ENCODE measurements at places on chromosomes 12 and 14.

DNA sequence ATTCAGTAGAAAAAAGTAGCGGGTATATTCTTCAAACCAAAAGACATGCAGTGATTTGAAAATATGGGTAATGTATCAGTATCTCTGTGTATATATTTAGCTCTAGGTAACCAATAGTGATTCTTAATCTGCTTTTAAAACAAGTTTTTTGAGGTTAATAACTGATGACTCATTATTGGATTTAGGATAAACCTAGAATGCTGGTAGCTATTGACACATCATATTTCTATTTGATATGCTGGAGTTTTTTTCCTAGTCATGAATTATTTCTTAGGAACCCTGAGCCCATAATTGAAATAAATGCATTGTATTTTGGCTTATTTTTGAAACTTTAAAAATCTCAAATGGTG, 15.5 kb downstream of the ARF6 start:
- no peak for DNase-seq

DNA sequence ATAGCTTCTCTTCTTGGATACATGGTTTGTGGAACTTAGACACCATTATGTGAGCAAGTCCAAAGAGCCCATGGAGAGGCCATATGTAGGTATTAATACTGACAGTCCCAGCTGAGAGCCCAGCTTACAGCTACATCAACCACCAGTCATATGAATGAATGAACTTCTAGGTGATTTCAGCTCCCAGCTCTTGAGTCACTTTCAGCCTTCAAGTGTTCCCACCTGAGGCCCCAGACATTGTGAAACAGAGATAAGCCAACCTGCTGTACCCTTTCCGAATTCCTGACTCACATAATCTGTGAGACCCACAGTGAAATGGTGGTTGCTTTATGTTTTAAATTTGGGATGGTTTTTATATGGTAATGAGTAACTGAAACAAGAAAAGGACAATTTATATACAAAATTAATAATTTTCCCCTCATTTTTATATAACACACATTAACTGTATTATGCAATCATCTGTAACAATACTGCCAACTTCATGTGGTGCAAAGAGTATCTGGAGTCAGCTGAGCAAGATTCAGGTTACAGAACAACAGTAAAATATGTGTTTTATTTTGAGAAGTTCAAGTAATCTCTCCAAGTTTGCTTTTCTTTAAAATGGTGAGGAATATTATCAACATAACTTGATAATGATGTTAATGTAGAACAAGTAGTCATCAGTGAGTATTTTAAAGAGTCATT, 27.7 kb upstream of the FBXO33 start:
- no peak for DNase-seq

DNA sequence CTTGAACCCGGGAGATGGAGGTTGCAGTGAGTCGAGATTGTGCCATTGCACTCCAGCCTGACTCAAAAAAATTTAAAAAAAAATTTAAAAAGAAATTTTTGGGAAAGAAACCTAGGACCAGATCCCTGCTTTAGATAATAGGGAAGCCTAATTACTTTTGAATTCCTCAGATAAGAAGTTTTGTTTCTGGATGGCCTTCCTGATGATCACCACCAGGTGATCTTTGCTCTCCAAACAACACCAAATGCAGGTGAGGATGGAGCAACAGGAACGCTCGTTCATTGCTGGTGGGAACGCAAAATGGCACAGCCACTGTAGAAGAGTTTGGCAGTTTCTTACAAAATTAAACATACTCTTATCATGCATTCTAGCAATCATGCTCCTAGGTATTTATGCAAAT, 28.5 kb upstream of the KLC1 start:
- no peak for DNase-seq

DNA sequence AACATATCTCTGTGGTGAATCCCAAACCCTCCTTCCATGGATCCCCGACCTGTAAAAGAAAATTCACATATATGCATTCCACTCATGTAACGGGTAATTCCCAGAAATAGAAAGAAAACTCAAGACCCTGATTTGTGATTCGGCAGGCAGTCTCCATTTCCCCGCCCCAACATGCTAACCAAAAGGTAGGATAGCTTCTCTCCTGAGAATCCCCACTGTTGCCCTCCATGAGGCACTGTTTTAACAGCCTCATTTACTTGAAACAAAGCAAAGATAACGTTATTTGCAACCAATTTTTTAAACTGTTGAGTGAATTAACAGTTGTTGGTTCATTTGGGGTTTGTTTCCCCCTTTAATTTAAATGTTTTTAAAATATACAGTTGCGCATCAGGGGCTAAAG, 774 bp upstream of the SLC2A13 start:
- no peak for DNase-seq

DNA sequence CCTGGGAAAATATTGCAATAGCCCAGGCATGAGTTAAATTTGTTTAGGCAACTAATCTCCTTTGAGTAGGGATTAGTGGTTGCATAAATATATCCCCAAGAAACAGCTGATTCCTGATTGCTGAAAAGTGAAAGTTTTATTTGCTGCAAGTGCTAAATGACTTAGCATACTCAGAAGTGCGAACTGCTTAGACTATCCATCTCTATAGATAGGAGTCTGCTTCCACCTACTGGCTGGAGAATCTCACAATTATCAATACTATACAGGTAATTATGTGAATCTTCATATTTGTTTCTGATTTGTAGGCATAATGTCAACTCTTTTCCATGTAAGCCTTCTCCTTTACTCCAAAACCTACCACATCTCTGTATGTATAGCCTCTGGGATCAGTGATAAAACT, 12.0 kb upstream of the SLCO1B3 start:
- DNase-seq, result no peak

DNA sequence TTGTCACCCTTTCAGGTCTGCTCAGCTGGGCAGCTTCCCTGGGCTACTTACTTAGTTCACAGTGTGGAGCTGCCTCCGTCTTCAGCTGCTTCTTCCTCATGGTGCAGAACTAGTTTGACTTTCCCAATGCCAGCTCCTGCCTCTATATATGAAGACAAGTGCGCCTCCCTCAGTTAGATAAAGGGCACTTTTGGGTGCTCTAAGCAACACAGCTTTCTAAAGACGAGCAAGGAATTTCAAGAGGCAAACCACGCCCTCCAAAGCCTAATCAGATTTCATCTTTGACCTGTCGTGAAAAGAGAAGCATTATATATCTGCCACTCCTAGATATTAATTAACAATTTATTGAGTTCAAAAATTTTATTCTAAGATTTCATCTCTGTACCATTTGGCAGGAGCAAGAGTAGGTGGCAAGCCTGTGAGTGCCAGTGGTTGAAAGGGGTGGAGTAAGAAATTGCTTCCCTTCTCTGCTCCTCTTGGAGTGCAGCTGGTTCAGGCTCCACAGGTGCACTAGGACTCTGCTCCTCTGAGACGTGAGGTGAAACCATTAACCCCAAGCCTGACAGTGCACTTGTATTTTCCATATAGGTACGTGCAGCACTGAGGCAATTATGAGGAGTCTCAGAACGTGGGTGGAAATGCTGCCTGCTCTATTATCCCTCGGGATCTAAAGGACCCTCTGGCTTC, 2.1 kb upstream of the SLC11A2 start:
- no peak for DNase-seq

DNA sequence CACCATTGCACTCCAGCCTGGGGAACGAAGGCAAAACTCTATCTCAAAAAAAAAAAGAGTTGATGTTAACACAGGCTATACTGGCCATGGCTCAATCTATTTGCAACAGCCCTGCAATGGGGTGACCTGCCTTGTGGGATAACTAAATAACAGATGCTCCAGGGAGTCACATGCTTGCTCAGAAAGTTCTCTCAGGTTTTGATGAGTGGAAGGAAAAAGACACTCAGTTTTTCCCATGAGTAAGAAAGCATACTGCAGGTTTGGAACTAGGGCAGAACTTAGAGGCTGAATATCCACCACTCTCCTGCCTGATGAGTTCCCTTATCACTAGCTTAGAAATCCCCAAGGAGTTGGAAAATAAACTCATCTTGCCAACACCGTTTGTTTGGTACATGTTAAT, 16.9 kb downstream of the WSB2 start:
- DNase-seq, result no peak

- DNase-seq, result no peak
Observed at GRCh38 chr12:100453951-100454350, 19.7 kb upstream of the NR1H4 start.

GRCh38 chr14:33510063-33510481, 440.8 kb downstream of the EGLN3 start:
- no peak for DNase-seq

DNA sequence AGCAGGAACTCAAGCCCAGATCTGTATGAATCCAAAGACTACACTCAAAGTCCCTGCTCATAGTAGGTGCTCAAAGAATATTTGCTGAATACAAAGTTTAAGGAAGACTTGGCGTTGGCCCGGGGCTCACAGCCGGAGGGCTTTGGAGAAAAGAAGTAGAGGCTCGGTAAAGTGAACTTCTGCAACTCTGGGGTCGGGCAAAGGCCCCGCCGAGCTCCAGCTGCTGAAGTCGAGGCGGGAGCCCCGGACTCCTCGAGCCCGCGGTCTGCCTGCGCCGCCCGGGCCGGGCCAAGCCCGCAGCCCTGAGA, 335 bp downstream of the GCN1 start:
- no peak for DNase-seq

- no peak for DNase-seq
Observed at GRCh38 chr12:3131129-3131528, 54.0 kb downstream of the TSPAN9 start.

DNA sequence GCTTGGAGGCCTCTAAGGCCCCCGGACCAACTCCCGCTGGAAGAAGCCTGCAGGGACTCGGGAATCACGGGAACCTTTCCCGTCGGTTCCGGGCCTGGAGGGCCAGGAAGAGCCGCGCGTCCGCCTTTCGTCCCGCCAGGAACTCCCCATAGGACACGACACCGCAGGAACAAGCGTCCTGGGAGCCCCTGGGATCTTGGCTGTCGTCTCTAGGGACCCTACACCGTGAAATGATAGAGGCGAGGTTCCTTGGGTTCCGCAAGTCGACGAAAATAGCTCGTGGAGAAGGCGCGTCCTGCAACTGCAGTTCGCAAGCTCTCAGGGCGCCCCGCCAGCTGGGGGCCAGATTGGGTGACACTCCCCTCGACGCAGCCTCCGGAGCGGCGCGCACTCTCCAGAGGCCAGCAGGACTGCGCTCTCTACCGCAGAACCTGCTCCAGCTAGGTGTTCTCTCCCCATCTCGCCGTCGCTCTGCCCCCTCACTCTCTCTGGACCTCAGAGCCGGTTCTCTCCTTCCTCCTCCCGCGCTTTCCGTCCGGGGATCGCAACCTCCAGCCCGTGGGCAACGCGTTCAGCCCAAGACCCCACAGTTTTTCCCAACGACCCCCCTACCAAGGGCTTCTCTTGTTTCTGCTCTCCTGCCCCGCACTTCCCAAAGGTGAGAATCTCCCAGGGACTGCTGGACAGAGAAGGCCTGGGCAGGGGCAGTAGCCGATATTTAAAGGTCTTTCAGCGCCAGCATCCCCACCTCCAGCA, 776 bp downstream of the BMP4 start:
- no peak for DNase-seq

DNA sequence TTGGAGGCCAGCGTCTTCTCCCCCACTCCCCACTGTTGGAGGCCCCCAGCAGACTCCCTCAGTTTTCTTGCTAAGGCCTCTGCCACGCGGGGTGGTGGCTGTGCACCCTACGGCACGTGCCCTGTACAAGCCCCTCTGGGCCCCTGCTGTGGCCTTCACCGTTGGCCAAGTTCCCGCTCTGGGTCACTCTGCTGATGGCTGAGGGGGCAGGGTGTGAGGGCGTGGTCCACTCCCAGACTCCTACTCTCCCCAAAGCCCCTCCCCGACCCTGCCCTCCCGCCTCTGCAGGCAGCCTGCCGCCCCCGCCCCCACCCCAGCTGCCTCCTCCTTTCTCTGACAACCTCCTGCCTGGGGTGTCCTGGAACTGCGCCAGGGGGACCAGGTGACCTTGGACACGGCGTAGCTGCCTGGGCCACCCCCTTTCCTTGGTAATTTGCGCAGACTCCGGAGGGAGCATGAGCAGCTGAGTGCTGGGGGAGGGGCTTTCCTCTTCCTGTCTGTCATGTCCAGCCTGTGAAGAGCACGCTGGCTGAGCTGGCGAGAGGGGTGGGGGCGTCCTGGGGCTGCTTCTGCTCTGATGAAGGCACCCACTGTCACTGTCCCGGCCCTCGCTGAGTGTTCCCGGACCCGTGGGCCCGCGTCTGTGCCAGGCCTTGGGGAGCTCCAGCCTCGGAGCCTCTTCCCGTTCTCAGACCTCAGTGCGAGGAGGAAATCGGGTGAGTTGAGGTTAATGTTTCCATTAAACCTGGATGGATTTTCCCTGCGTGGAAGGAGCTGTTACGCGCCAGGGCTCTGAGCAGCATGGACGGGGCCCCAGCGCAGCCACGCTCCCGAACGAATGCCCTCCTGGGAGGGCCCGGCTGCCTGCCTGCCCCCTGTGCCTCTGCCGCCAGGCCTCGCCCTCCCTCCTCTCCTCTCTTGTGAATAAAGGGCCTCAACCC, 85.0 kb downstream of the KIF26A start:
- DNase-seq, result no peak

All from stimulated activated CD8-positive, alpha-beta memory T cell treated with anti-CD3 and anti-CD28 coated beads, Interleukin-4, amount 100 ng/mL, for 1 hour (primary cell).